GM10248 (cell line): ENCODE measurements at places on chromosomes 11 and 22.

DNA sequence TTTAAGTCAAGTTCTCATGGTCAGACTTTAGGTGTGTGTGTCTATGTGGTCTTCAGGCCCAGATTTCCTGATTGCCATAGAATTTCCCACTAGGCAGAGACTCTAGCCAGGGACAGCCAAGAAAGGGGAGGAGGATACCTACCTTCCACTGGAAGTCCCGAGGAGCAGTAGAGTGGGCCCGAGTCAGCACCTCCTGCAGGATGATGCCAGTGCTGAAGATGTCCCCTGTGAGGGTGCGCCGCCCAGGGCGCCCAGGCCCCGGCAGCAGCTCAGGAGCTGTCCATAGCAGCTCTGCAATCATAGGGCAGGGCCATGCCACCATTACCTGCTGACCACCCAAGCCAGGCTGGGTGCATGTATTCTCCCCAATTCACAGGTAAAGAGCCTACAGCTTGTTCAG, 41.6 kb upstream of the LRRC32 start:
- DNase-seq = no peak

GRCh38 chr22:18979957-18980356, 43.9 kb upstream of the PRODH start:
- no peak for DNase-seq

- no peak for DNase-seq
Observed at GRCh38 chr11:86251345-86251744, 6.8 kb downstream of the EED start.

DNA sequence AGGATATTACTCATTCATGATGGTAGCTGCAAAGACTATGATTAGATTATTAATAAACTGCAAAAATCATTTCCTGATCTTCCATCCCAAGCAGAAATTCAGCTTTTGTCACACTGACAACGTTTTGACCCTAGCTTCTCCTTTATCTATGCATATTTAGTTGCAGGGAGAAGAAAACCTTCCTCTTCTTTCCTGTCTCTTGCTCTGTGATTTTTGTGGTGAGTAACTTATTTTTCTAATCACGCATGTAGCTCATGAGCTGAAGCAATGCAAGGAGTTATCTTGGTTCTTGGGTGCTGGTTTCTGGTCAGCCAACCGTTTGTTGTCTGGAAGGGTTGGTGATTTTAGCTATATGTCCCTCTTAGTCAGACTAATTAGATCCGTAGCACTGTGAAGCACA, 56.4 kb downstream of the FDX1 start:
- DNase-seq = no peak

DNA sequence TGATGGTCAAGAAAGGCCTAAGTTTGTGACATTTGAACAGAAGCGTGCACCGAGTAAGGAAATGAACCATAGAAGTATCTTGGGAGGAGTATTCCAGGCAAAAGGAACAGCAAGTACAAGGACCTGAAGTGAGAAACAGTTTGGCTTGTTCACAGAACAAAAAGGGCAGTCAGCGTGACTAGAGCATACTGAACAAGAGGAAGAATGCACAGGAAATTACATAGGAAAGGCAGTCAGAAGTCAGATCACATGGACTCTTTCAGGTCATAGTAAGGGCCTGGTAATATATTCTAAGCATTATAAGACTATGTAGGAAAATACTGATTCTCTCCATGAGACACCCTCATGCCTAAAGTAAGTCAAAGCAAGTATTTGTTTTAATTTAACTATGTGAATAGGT, 52.3 kb upstream of the GAB2 start:
- no peak for DNase-seq

- no peak for DNase-seq
Observed at GRCh38 chr22:40000171-40000570, 5.4 kb downstream of the FAM83F start.

DNA sequence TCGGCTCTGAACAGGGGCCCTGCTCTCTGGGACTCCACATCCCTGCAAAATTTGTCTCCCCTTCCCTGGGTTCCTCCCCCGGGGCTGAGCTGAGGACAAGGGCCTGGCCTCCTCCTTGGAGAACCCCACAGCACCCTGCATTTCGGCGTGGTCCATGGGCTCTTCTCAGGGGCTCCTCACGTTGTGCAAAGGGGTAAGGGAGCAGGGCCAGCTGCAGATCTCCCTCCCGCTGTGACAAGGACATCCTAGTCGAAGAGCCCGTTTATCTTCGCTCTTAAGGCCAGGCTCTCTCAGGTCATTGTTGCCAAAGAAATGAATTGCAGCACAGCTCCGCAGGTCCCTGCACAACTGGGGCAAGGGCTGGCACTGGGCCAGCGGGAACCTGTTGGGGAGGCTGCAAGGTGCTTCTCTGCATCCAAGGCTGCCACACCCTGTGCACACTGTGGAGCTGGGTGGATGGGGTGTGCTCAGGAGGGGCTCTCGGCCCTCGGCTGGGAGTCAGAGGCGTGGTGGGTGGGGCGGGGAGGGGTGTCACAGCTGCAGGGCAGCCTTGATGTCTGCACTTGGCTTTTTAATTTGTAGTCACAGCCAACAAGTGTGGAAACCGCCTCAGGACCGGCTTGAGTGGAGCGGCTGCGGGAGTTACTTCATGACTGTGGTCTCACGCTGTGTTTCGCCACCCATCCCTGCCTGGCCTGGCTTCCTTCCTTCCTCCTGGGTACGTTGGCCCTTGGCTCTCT, 26.6 kb upstream of the SEPTIN5 start:
- DNase-seq = no peak

DNA sequence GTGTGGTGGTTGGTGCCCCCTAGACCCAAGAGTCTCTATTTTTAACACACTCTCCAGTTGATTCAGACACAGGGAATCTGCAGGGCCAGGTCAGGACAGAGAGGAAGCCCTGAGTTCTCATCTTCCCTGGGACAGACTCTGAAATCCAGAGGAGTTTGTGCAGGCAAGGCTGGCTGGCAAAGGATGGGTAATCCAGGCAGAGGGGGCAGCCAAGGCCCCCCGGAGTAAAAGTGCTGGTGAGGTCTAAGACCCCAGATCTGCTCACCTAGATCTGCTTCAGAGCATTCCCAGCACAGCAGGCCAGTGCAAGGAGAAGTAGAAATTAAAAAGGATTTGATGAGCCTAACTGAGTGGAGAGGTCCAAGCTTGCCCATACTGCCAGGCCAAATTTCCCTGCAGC, 40.6 kb upstream of the MN1 start:
- DNase-seq = no peak

DNA sequence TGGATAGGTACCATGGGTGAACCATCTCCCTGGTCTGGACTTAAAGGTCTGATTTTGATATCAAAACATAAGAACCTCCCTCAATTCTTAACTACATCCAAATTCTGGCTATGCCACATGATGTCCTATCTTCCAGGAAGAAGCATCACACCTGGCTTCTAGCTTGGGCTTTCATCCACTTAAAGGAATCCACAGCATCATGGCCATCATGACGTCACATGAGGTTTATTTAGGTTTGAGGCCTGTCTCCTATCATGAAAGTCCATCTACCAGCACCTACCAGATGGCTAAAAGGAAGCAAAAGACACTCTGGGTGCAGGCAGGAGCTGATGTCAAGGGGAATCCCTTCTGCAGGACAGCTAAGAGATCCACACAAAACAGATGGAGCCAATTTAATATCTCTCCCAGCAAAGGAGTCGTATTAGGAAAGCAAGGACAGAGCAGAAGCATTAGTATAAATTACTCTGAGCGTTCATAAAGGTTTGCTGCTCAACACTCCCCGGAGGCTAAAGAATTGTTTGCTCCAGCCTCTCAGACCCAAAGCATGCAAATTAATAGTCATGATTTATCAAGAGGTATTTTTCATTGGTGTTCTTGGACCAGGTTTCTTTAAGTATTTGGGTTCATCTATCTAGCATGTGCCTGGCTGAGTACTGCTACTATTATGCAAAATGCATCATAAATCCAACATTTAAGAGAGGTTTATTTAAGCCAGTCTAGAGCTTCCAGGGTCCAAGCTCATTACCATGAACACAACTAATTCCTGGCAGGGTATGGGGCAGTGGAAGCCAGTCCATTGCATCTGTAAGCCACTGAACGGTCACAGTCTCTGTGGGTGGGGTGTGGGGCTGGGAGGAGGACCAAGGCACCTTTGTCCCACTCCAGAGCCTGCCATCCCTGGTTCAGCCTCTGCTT, 47.2 kb downstream of the GALNT18 start:
- no peak for DNase-seq
